ENCODE measurements at places on chromosomes 5 and 9.

GRCh38 chr5:137741718-137742117 lies 5.8 kb upstream of the KLHL3 start:
- no peak for DNase-seq

- no peak for DNase-seq
Measured at GRCh38 chr9:109316207-109316640, 4.6 kb downstream of the EPB41L4B start.

- DNase-seq: no peak
Measured at GRCh38 chr9:115412656-115413055, 294.7 kb upstream of the TNC start.

DNA sequence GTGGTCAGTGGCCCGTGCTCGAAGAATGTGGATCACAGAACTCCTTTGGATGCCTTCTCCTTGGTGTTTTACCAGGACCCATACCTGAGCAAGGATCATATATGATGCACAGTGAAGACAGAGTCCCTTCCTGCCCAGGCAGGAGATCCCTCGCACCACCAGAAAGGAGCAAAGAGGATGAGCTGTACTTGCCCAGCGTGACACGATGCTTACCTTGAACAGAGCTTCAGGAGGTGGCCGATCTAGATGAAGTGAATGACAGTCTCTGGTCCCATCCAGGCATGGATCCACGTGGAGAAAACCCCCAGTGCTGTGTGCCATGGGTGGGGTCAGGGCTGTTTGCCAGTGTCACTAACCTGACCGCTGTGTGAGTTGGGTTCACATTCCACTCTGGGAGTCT lies 455.4 kb downstream of the GADD45G start:
- no peak for DNase-seq

DNA sequence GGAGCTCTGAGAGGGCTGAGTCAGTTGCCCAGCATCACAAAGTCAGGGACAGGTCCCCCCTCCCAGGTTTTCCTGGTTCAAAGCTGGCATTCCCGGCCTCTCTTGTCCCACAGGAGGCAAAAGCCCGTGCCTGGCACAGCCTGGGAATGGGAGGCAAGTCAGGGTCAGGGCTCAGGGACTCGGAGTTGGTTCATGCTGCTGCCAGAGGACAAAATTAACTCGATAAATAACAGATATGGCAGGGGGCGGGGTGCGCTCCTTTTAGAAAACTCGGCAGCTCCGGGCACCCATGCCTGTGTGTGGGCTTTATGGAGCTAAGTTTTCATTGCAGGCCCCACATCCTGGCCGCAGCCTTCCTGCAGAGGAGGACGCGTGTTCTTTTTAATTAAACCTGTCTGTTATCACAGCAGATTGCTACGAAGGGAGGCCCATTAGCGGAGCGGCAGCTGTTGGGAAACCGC lies 62.8 kb upstream of the LMX1B start:
- DNase-seq: no peak

- DNase-seq: no peak
Measured at GRCh38 chr5:15885156-15885555, 294.4 kb downstream of the MARCHF11 start.

DNA sequence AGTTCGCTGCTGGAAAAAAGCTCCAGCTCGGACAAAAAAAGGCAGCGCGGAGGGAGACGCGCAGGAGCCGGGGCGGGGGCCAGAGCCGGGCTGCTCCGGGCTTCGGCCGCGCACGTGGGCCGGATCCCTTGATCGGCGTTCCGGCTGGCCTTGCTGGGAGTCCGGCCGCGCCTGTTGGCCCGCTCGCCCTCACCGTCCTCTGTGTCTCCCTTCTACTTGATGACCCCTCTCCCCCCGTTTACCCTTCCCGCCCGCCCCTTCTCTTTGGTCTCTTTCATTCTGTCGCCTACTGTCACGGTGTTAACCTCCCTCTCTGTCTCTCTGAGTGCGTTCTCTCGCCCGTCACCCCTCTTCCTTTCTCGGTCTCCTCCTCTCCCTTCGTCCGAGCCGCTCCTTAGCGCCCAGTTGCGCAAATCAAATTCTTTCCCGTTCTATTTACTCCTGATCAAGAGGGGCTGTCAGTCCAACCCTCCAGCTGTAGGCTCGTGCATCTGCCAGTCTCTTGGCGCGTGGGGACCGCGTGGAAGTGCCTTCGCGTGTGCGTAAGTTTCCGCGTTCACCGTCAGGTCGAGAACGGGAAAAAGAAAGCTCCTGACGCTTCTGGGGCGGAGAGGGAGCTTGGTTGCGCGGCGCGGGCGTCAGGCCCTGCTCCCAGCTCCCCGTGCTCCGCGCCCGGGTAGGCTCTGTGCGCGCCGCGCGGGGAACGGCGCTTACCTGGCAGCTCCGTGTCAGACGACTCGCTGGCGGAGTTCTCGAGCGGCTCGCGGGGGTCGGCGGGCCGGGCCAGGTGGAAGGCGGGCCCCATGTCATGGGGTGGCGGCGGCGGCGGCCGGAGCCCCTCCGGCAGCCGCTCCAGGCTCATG lies 798 bp downstream of the PITX1 start:
- DNase-seq: no peak

- no peak for DNase-seq
Measured at GRCh38 chr9:99300603-99301002, 78.5 kb downstream of the SEC61B start.

DNA sequence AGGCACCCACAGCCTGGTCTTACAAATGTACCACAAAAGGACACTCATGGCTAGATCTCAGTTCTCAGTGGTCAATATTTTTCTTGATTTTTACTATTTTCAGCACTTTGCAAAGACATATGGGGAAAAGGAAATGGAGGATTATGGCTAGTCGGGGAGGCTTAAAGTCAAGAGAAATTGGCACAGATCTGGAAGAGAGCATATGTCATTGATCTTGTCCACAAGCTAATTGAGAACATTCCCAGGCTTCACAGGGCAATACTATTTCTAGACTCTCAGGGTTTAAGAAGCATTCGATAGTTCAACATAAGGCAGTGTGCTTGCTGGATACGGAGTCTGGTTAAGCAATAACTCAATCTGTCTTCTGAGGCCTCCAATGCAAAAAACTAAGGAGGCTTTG lies 285.8 kb downstream of the ZNF608 start:
- no peak for DNase-seq

- no peak for DNase-seq
Measured at GRCh38 chr9:99269416-99269815, 47.3 kb downstream of the SEC61B start.

- DNase-seq: no peak
Measured at GRCh38 chr9:105957830-105958229, 263.5 kb downstream of the TMEM38B start.

- DNase-seq: no peak
Measured at GRCh38 chr5:160919626-160920025, 67.6 kb upstream of the ATP10B start.

GRCh38 chr5:170464280-170465127 lies 39.3 kb upstream of the KCNIP1 start:
- DNase-seq: no peak

DNA sequence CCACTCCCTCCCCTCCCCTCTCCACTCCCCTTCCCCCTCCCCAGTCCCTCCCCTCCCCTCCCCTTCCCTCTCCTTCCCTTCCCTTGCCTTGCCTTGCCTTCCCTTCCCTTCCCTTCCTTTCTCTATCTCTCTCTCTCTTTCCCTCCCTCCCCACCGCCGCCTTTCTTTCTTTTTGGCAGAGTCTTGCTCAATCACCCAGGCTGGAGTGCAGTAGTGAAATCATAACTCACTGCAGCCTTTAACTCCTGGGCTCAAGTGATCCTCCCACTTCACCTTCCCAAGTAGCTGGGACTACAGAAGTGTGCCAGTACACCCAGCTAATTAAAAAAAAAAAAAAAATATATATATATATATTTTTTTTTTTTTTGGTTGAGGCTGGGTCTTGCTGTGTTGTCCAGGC lies 45.5 kb downstream of the IL31RA start:
- DNase-seq: no peak

- no peak for DNase-seq
Measured at GRCh38 chr5:150665044-150665443, 4.0 kb downstream of the MYOZ3 start.

DNA sequence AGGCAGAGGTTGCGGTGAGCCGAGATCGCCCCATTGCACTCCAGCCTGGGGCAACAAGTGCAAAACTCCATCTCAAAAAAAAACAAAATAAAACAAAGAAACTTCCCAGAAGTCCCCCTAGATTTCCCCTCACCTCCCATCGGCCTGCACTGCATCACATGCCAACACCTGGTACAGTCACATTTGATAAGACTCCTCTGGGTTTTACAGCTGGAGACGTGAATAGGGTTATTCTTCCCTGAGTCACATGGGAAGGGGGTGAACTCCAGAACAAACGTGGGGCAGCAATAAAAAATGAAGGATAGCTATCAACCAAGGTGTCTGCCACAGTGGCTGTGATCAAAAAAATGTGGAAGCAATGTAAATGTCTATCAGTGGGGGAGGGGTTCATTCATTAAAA lies 26.0 kb downstream of the SPRY4 start:
- no peak for DNase-seq

- DNase-seq: peak; percentile 36
Measured at GRCh38 chr9:126676685-126677143, 63.0 kb downstream of the LMX1B start.

- peak; percentile 27 for DNase-seq
Measured at GRCh38 chr9:8115570-8115969, 316.0 kb upstream of the DMAC1 start.

DNA sequence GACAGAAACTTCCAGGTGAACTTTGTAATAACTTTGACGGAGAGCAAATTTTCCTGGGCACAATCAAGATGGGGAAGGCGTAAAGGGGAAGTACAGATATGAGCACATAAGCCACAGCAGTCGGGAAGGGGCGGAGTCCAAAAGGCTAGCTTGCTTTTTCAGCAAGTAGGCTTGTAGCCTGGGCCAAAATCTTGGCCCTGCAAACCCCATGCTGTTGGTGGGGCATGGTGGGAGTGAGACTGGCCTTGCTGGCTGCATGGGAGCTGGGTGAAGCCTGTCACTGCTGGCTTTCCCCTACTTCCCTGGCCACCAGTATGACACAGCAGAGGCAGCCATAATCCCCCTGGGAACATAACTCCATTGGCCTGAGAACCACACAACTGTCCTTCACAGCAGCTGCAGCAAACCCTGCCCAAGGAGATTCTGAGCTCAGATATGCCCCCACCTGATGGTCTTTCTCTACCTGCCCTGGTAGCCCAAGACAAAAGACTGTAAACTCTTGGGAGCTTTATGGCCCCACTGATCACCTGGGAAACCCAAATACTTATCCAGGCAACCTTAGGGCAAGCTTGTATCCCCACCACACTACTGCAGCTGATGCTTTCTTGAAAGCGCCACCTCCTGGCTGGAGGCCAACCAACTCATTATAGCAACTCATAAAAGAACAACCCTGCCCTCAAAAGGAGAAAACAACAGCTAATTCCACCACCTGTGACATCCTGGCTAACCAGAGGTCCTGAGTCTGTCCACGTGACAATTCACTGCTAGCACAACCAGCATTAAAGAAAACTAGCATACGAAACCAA lies 24.0 kb downstream of the DCTN4 start:
- peak; percentile 46 for DNase-seq

DNA sequence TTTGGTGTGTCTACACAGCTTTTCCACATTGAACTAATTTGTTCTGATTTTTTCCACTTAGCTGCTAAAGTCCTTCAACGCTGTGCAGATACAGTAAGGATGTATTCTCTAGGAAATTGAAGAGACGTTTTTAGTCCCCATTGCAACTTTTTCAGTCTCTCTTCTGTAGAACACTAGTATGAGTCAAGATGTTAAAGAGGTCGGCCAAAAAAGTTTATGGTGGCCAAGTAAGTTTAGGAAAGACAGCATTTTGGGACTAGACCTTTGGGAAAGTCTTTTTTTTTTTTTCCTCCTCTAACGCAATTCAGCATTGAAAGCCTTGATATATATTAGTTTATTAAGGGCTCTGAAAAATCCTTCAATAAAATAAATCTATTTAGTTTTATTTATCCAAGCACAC lies 243.5 kb upstream of the FBXL7 start:
- no peak for DNase-seq

DNA sequence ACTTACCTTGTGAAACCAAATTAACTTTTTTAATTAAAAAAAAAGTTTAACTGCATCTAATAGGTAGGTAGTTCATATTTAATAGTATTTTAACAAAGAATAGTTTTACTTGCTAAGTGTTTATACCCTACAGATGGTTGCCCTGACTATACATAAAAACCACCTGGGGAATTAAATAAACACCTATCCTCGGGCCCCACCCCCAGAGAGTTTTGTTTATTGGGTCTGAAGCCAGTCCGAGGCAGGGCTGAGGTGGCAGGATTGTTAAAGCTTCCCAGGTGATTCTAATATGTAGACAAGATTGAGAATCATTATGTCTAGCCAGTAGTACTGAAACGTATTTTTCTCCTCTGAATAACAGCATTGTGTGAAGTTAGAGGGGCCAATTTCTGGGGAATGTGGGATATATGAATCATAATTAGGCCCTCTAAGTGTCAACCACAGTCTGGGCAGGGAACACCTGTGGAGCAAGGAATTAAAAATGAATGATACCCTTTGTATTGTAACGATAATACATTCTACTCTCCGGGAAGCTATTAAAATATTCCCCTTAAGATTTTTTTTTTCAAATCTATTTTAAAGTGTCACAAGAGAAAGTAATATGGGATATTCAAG lies 5.6 kb upstream of the PAM start:
- DNase-seq: no peak

GRCh38 chr9:70576116-70576515 lies 161.7 kb upstream of the KLF9 start:
- DNase-seq: no peak

- no peak for DNase-seq
Measured at GRCh38 chr9:137669261-137669672, 50.5 kb downstream of the EHMT1 start.

DNA sequence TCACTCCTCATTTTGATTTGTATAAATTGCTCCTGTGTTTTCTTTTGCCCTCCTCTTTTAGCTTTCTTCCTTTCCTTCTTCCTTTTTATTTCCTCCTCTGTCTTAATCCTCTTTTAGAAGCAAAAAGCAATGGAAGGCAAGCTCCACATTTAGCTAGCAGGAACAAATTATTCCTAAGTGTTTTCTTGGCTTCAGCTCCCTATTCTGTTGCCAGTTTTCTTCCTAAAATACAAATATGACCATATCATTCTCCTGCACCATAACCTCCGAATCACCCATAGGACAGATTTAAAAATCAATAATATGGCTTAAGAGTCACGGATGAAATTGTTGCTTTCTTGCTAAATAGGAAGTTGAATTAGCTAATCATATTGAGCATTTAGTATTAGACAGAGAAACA lies 49.4 kb downstream of the GRIN3A start:
- DNase-seq: no peak

GRCh38 chr5:90503596-90503995 lies 25.8 kb downstream of the LYSMD3 start:
- DNase-seq: no peak

- DNase-seq: no peak
Measured at GRCh38 chr5:172188893-172189692, 1.1 kb upstream of the STK10 start.

DNA sequence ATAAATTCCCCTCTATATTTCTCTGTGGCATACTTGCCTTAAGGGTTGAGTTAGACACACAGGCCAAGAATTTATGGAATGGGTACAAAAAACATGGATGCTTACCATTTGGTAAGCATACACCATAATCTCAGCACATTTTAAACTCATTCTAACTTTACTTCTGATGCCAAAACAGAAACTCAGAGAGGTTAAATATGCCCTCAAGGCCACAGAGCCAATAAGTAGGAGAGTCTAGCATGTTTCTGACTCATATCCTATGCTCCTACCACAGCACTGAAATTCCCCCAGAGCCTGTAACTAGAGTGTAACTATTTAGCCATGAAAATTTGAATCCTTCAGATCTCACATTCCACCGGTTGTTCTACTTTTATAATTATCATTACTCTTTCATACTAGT lies 559.7 kb downstream of the ACTL7B start:
- DNase-seq: no peak
